Breast epithelium (tissue), 4 donors: ENCODE measurements at places on chromosomes 4 and X. TPM values are rescaled to one million over a fixed set of nuclear protein-coding genes. Genes with fewer than 3 reads are reported as not detected.

The NDNF gene
- 2.2 TPM for total RNA-seq

The CDX4 gene
- not detected for total RNA-seq

DNA sequence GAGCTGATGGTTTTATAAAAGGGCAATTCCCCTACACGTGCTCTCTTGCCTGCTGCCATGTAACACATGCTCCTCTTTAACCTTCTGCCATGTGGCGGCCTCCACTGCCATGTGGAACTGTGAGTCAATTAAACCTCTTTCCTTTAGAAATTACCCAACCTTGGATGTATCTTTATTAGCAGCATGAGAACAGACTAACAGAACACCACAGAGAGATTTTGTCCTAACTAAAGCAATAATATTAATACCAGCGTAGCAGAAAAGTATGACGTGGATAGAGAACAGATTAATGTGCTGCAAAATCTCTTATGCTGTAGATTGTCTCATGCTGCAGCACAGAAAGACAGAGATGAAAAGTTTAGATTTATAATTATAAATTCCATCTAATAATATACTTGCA, 23.1 kb downstream of the AIMP1 start:
- DNase-seq, result no peak

- no peak for DNase-seq
Measured at GRCh38 chrX:13283512-13283911, 36.3 kb downstream of the ATXN3L start.

GRCh38 chr4:146058531-146058930, 117.0 kb upstream of the LSM6 start:
- no peak for DNase-seq
